ENCODE measurements at places on chromosomes 1 and 21.
A peak's percentile ranks its signal among the peaks of the same experiment; 100 is the strongest.

DNA sequence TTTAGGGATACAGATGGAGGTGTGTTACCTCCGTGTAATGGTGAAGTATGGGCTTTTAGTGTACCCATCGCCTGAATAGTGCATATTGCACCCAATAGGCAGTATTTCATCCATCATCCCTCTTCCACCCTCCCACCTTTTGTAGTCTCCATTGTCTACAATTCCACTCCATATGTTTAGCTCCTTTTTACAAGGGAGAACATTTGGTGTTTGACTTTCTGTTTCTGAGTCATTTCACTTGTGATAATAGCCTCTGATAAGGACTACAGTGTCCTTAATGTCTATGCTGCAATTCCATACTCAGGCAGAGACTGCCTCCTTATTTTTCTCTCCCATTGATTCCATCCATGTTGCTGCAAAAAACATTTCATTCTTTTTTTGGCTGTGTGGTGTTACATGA is 48.7 kb downstream of the OVGP1 start:
- DNase-seq, result no peak

DNA sequence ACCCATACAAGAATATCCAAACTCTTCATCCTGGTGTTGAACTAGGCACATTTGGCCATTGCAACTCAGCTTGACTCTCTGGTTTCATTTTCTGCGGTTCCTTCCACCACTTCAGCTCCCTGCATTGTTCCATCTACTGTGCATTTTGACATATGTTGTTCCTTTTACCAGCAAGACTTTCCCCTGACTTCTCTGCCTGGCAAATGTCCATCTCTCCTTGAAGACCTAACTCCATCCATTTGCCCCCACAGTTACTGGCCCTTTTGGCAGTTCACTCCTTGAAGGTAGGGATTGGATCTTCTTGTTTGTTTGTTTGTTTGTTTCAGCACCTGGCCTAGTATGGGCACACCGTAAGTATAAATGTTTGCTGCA is 8.7 kb downstream of the PADI2 start:
- DNase-seq, result no peak

- no peak for DNase-seq
Measured at GRCh38 chr1:204455063-204455830, 39.4 kb downstream of the PIK3C2B start.

GRCh38 chr1:117029685-117030084 is 28.1 kb downstream of the CD101 start:
- DNase-seq, result no peak

DNA sequence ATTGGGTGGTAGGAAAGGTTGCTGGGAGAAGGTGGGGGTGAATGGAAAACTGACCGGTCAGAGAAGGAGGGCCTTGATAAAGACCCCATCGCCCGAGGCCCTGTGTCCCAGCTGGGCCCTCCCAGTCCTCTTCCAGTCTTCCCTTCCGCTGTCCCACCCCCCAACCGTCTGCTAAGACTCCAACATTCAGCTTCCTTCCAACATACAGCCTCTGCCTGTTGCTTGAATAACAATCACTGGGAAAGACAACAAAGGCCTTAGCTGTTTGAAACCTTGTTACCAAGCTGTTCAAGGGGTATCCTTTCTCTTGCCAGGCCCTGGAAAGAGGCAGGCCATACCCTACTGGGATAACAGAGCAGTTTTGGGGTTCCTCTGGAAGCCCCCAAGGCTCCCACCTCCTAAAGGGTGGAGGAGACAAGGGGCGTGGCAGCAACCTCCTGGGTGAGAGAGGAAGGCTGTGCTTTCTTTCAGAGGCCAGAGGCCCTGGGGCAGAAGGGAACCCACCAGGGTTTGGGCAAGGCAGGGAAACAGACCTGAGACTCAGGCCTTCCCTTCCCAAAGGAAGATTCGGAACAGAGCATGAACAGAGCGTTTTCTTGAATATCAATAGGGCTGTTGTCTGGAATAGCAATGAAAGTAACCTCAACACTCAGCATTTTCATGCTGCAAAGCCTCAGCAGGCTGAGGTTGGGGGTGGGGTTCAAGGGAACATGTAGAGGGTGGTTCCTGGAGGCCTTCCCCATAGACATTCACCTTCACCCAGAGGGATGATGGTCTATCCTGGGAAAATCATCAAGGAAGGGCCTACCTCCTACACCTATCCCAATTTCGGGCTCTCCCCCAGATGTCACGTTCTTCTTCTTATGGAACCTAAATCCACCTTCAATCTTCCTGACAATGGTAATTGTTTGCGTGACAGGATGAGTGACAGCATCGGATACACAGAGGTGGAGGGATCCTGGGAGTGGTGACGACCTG is 4.1 kb downstream of the ETNK2 start:
- DNase-seq, result no peak

GRCh38 chr1:119079881-119080280 is 60.6 kb downstream of the WARS2 start:
- no peak for DNase-seq

- DNase-seq, result no peak
Measured at GRCh38 chr21:45622416-45623097, 21.0 kb upstream of the PCBP3 start.

DNA sequence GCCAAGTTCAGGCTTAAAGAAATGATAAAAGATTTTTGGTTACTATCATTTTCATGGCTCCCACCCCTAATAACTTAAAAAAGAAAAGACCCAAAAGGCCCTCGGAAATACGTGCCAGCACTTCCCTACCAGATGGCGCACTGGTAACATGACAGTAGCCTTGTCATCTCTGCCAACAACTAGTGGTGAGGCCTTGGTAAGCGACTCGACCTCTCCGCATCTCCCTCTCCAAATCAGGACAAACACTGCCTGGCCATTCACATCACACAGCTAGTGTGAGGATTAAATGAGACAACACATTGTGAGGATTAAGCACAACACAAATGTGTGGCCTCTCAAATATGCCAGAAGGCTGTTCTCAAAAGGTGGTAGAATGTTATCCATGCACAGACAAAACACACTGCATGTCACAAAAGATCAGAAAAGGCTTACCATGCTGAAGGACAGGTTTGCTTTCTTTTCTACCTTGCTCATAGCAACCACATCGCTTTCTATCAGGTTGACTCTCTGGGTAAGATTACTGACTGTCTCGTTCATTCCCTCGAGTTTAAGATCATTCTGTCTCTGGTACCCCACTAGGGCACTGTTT is 16.4 kb downstream of the TEX38 start:
- no peak for DNase-seq

DNA sequence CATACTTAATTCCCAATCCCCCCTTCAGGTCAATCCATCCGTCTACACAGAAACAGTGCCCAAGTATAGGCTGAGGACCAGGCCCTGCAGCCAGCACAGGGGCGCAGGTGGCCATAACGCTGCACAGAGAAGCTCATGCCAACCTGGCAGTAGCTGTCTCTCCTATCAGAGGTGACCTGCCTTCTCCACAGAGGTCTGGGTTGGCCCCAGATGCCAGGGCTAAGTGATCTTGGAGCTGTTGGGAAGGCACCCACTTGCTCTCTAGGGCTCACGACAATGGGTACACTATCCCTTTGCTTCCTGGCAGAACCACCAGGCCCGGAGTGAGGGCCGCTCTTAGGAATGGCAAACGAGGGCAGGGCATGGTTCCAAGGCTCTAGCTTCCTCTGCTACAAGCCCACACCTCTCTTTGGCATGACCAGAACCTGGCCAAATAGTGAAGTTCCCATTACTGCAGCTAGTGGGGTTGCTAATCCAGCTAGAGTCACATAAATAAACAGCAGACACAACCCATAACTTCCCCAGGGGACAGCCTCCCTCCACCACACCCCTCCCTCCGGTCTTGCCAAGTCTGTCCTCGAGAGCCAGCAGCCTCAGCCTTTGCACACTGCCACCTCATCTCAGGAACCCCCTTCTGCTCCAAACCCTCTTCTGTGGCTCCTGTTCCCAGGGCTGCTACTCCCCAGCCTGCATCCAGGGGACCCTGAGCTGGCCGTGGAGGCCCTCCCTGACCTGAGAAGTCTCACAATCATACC is 113.0 kb downstream of the GLIS1 start:
- no peak for DNase-seq

GRCh38 chr1:94832931-94833585 is 12.9 kb downstream of the SLC44A3 start:
- no peak for DNase-seq

DNA sequence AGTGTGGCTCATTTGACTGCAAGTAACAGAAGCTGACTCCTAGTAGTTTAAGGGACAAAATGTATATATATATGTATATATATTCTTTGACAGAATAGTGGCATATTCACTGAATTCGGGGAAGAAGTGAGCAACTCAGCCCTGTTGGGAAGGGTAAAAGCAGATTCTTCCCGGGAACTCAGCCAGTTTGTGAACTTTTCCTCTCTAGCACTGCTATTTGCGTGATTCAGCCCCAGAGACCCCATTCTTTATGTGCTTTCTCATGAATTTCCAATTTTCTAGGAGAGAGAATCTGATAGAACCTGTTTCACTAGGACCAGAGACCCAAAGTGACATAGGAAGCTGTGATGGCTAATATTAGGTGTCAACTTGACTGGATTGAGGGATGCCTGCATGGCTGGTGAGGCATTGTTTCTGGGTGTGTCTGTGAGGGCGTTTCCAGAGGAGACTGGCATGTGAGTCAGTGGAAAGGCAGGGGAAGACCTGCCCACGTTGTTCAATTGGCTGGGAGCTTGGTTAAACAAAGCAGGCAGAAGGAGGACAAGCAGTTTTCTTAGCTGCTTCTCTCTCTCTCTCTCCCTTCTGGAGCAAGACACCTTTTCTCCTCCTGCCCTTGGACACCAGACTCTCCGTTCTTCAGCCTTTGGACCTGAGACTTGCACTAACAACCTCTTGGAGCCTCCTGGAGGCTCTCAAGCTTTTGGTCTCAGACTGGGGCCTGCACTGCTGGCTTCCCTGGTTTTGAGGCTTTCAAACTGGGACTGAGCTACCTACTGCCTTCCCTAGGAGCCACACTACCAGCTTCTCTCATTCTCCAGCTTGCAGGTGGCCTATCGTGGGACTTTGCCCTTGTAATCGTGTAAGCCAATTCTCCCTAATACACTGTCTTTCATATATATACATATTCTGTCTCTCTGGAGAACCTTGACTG is 93.4 kb upstream of the KCNK1 start:
- no peak for DNase-seq

DNA sequence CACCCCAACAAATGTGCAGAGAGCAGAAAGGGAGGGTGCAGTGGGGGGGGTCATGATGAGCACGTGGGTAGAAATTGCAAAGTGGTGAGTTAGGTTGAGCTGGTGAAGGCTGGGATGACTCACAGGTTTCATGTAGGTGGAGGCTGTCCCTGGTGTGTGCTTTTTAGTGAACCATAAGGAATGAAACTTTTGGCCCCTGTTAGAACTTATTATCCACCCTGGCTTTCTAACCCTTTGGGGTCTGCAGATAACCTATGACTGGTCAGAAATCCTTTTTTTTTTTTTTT is 46.9 kb downstream of the DOP1B start:
- peak; percentile 60 for DNase-seq

DNA sequence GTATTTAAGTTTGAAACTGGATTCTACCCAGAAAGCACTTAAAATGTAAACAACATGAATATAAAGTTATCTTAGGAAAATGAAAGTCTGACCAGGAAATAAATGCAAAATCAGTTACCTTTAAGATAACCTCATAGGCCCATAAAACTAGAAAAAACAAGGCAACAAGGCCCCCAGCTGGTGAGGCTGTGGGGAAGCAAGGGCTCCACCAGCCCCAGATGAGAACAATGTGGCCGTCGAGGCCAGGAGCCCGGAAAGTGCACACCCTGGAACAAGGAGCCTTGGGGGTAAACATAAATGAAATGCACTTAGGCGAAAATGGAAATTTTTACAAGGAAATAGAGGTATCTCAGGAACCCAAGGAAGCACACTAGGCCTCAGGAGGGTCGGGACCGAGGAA is 37.9 kb upstream of the BMP8B start:
- no peak for DNase-seq

DNA sequence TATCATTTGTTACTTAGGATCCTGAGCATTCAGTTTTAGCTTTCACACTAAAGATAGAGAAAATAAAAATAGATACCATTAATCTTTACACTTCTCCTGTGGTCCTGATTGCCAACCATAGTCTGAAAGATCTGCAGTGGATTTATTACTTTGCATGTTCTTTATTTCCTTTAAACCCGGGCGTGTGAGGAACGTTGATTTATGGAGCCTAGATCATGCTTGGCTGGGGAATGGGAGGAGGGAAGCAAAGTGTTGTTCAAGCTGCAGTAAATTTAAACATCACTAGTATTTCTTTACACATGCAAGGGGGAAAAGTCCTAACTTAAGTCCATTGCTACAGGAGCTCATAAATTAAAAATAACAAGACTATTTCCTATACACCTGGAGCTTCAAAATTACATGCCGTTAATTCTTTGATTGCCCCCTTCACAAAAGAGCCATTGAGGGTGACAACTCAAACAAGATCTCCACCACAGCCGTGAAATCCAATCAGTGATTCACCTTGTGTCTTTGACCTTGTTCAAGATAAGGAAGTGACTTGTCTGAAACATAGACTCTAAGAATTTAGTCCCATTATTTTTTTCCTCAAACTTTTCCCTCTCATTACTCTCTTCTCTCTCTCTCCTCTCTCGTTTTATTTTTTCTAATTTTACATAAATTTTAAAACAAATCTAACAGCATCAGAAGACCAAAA is 282.7 kb downstream of the KIF26B start:
- no peak for DNase-seq

DNA sequence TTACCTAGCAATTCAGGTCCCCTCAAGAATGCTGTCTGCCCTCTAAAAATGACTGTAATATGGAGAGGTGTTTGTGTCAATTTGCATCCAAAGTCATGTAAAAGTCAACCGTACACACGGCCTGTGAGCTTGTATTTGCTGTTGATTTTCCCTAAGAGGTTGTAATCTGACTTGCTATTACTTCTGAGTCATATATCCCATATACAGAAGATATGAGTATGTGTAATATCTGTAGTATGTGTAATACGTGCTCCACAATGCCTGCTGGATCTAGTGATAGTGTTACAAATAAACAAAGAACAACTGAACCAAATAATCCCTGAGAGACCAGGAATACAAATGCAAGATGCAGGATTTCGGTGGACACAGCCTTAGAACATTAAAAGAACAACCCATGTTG is 1.4 kb upstream of the KCNJ6 start:
- no peak for DNase-seq

- no peak for DNase-seq
Measured at GRCh38 chr1:89692601-89693521, 59.9 kb downstream of the LRRC8C start.

DNA sequence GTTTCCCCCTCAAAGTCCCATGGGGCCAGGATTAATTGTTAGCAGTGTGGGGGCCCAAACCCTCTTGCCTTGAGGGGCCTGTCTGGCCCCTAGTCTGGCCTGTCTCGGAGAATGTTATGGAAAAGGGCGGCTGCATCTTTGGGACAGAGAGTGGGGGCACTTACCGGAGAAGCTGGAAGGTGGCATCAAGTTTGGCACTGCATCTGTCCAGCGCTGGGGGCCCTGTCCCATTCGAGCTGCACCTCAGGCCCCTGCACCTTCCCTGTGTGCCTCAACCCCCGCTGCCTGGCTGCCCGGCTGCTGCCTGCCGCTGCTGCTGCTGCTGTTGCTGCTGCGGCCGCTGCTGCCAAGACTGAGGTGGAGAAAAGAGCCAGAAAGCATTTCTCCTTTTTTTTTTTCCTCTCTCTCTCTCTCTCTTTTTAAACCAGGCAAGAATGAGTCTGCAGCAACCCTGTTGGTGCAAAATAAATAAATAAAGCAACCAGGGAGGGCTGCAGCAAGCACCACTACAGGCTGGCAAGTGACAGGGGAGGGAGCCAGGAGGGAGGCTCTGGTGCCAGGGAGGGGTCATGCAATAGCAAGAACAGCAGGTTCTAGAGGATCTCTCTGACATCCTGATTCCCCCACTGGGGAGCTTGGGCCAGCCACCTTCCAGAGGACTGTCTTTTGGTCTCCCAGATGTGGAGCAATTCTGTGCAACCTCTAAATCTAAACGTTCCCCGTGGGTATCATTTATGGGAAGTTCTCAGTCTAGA is at the start of gene LINGO4:
LINGO4 (minus strand) TSS at position 354 of the 755 bp plus-strand sequence. CDS start 2,715 bp downstream, outside the sequence.
- no peak for DNase-seq

- no peak for DNase-seq
Measured at GRCh38 chr1:211781260-211781659, 49.3 kb downstream of the LPGAT1 start.

Data from HFF-Myc (cell line).